Myocyte (in vitro differentiated cells): ENCODE measurements at places on chromosomes 2 and 18. TPM values are rescaled to one million over a fixed set of nuclear protein-coding genes. Genes with fewer than 3 reads are reported as not detected.

RAB6C gene
- total RNA-seq, result not detected in 2 replicates

L3MBTL4 gene
- 0.05 TPM in 1 of 2 replicates, not detected in the other for total RNA-seq

RNF144A gene
- 0.35 TPM in 1 of 2 replicates, not detected in the other for total RNA-seq

TMEM17 gene
- 1.6 and 2.5 TPM in 2 replicates for total RNA-seq

STARD6 gene
- not detected in 2 replicates for total RNA-seq

FBXO48 gene
- total RNA-seq, result 0.83 and 1.0 TPM in 2 replicates

COL5A2 gene
- total RNA-seq, result 278 and 285 TPM in 2 replicates

VWA3B gene
- not detected in 2 replicates for total RNA-seq

MZT2B gene
- 55.7 and 65.8 TPM in 2 replicates for total RNA-seq

DNAJB2 gene
- 40.1 and 80.0 TPM in 2 replicates for total RNA-seq

MC2R gene
- not detected in 2 replicates for total RNA-seq

ASAP2 gene
- total RNA-seq, result 23.7 and 28.0 TPM in 2 replicates

PIAS2 gene
- total RNA-seq, result 38.5 and 38.9 TPM in 2 replicates

TOGARAM2 gene
- total RNA-seq, result 1.0 and 1.7 TPM in 2 replicates

TPO gene
- total RNA-seq, result not detected in 2 replicates
